Iris pigment epithelial cell (primary cell): ENCODE measurements at places on chromosomes 1 and 21.

DNA sequence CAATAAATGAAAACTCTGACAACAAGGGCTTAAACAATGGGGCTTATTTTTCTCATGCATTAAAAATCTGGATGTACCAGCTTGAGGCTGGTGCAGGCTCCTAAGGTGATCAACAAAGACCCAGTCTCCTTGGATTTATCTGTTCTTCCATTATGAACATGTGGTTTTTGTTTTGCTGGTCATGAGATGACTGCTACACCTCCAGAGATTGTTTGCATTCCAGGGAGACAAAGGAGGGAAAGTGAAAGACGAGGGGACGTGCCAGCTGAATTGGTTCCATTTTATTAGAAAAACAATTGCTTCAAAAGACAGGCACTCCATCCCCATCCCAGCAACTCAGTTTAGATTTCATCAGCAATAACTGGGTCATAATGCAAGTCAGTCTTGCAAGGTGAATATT is 90.9 kb upstream of the KCNK1 start:
- no peak for DNase-seq

- peak; percentile 84 for DNase-seq
Observed at GRCh38 chr1:59669752-59670312, 144.9 kb upstream of the HOOK1 start.

DNA sequence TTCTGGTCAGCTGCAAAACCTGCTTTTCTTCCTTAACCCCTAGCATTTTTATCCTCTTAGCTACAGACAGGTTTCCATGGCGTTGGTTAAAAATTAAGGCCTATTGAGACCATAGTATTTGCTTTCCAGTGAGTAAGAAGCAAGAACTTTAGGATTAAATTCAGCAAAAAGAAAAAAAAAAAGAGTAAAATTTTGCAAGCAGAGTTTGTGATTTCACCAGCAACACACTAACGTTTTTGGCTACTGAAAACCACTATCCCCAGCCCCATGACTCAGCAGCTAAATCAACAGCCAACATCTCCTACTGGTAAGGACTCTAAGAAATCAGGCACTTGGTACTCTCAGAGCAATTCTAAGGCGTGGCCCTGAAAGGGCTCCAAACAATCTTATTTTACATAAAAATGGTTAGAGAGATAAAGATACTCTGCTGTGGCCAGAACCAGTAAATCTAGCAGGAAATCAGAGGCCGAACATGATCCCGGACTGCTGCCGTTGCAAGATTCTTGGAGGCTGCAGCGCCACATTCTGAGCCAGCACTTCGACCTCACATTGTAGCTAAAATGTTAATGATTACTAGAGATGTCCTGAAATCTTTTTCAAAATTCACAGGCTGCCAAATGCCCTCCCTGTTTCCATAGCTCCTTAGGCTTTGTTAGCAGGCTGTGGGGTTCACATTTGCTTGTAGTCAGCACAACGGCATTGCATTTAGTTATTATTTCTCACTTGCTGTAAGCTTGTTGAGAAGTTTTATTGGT is 1.6 kb upstream of the ENO1 start:
- DNase-seq, result peak; percentile 98

- no peak for DNase-seq
Observed at GRCh38 chr1:62367005-62367557, 47.8 kb upstream of the KANK4 start.

DNA sequence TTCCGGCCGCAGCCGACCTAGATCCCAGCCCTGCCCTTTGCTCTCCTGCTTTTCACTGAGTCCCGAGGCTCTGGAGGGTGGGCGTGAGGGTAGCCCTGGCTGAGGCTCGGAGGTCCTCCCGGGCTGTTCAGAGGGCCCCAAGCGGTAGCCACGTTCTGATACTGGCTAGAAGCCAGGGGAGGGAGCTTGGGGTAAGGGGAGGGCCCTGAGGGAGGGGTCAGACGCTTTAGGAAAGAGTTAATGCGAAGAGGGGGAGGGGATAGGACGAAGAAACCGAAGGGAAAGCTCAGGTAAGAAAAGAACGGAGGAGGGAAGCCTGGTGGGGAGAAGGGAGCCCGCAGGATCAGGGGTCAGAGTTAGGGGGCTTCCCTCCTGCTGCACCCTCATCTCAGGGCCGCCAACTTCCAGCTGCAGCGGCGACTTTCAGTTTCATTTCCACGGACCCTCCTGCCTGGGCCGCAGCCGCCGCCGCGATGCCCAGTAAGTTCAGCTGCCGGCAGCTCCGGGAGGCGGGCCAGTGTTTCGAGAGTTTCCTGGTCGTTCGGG is at the start of gene MOV10:
Gene MOV10 (plus strand): TSS at position 220 of the 546 bp plus-strand sequence. CDS start 254 bp downstream, at position 474.
- DNase-seq, result peak; percentile 79

GRCh38 chr1:224151117-224151516 is 31.9 kb upstream of the DEGS1 start:
- DNase-seq, result no peak

GRCh38 chr1:193629875-193630274 is 443.5 kb upstream of the B3GALT2 start:
- peak; percentile 29 for DNase-seq
